ENCODE measurements at places on chromosomes 6 and 20.

DNA sequence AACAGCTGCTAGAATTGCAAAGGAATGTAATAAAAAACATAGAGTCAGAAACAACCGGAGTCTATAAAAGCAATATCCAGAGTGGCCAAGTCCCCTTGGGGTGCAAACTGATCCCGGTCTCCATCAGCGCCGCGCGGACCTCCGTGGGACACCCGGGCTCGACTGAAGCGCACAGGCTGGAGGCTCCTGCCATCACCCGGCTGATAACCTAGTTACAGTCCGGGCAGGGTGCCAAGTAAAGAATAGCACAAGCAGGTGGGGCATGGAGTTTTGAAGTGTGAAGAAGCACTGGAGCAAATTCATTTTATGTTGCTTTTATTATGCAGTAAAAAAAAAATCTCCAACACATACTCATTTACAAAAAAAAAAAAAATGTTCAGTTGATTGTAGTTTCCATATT is 205.1 kb upstream of the GMDS start:
- peak; percentile 38 for DNase-seq

DNA sequence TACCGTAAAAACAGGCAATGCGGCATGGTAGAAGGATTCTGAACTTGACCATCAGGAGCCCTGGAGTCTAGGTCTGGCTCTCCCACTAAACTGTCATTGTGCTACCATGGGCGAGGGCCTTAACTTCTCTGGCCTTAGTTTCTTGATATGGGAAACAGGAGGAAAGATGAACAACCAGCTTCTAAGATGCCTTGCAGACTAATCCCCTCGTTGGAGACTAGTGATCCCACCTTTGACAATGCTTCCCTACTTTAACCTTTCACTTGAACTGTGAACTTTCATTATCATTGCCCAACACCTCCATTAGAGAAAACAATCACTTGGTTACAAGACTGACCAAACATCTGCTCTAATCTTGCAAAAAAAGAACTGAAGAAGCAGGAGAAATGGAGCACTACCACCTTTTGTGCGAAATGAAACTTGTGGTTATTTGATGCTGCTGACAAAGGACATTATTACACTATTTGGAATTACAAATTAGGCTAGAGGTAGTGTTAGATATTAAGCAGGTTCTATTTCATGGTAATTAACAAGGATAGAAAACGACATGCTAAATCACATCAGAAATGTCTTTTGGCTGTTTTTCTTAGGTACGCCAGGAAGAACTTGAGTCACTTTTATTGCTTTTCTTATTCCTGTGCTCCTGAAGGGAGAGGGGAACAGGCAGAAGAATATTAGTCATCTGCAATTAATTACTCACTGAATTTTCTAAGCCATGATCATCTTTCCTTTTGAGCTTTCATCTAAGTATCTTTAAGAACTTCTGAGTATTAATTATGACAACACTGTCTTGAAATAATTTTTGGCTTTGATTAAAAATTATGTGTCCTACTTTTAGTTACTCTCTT is 39.1 kb upstream of the ARHGAP18 start:
- no peak for DNase-seq

- DNase-seq, result no peak
Measured at GRCh38 chr6:22956029-22956681, 386.8 kb downstream of the HDGFL1 start.

GRCh38 chr6:27642744-27643456 is 170.0 kb upstream of the ZNF184 start:
- no peak for DNase-seq

DNA sequence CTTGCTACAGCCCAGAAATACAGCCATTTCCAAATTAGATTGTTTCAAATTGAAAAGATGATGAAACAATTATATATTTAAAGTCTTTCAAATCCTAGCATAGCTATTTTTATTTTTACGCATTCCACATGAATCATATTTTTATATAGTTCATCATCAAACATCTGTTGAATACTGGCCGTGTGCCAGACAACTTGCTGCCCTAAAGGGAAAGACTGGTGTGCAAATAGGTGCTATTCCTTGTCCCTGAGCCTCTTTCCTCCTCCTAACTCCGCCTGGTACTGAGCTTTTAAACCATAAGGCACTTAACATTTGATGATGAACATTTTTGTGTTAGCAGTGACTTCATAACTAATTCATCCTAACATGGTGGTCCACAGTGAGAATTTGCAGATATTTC is 18.7 kb upstream of the PLCG1 start:
- DNase-seq, result no peak

- DNase-seq, result peak; percentile 94
Measured at GRCh38 chr6:39221779-39222641, 7.3 kb downstream of the KCNK5 start.

DNA sequence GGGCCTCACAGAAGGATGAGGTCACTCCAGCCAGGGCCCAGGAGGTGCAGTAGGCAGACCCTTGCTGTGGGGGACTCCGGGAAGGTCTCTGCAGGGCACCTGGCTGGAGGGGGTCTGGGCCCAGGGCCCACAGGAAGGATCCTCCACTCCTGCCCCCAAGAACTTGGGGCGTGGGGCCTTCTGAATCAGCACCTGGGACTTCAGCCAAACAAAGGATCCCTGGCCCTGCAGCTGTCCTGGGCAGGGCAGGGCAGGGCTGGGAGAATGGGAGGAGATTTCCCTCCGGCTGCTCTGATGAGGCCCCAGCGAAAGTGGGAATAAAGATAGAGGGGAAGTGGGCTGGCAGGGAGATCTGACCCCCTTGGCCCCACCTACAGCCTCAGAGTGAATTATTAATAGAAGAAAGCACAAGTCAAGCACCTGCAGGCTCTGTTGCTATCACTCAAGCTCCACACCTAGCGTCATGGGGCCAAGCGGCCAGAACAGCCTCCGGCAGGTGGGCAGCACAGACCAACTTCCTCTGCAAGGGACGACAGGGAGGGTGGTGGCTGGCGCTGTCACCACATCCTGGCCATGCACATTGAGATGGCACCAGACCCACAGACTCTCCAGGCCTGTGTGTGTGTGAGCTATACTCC is 61.6 kb upstream of the MRPS10 start:
- peak; percentile 65 for DNase-seq

DNA sequence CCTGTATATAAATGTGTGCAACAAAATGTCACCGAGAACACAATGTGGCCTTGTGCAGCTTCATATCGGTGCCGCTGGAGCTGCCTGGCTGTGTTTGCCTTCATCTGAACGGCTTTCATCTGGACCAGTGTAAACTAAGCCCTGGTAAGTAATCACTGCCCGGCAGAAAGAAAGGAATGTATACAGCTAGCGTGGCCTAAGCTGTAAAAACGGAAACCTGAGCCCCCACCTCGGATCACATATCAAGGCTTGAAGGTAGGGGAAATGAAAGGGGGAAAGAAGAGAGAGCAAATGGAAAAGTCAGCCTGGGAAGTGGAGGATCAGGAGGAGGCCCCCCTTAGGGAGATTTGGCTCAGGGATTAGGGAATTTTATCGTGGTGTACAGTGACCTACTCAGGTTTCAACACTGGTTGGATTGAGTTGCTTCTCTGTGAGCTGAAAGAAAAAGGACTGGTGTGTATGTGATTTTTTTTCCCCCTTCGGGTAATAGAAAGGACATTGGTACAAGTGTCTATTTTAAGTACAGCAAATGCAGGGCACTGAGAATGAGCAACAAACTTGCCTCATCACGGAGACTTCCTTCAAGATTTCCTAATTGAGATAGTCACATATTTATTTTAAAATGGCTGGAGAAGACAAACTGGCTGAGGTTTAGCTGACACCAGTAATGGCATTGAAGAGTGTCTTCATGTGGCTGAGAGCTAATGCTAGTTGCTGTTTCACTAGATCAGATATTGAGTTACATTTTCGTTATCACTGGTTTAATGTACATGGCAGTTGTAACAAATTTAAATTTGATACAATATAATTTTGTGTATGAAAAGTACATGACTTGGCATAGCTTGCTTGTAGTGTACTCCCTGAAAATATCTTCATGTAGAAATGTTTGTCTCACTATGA is 3.5 kb downstream of the SOBP start:
- no peak for DNase-seq

GRCh38 chr6:40532349-40533000 is 54.7 kb downstream of the LRFN2 start:
- no peak for DNase-seq

DNA sequence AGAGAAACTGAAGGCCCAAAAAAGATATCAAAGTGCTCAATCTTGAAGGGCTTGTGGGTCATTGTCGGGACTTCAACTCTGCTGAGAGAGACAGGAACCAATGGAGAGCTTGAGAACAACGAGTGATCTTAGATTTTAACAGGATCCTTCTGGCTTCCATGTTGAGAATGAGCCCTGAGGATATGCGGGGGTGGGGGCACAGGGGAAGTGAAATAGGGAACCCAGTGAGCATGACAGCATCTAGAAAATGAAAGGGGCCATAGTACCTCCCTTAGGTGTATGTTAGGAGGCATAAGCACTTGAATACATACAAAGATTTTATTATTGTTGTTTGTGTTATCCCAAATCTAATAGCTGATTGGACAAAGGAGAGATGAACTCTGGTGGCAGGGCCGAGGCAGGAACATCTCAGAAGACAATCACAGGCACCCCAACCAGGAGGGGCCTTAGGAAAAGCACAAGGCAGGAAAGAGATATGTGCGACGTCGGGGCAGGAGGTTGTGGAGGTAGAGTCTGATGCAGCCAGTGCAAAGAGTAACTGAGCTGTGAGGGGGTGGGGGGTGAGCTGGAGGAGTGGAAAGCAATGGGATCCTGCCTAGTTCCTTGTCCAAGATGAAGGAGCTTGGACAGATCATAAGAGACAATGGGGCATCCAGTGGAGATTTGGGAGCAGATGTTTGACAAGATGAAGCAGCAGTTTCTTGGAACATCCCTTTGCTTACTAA is 10.4 kb downstream of the TGM6 start:
- DNase-seq, result no peak

- DNase-seq, result peak; percentile 63
Measured at GRCh38 chr6:12602951-12603672, 113.5 kb upstream of the PHACTR1 start.

GRCh38 chr20:38344107-38344701 is 2.1 kb upstream of the LBP start:
- DNase-seq, result no peak

DNA sequence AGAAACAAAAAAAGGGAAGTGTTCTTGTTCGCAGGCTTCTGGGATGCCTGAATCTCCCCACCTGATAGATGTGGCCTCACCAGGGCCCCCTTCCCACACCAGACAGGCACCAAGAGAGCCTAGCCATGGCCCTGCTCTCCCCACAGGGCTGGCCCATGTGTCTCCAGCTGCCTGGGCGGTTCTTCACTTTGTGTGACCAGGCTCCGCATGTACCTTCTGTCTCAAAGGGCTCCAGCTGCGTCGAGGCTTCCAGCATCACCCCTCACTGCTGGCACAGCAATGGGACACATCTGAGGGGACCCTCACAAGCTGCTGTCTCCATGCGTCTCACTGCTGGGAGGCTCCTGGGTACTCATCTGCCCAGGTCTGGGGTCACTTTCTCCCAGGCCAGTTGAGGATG is 362.9 kb downstream of the ZFAND3 start:
- no peak for DNase-seq

GRCh38 chr6:105259913-105260889 is 80.4 kb upstream of the POPDC3 start:
- no peak for DNase-seq

GRCh38 chr6:43910638-43911353 is 140.8 kb downstream of the VEGFA start:
- DNase-seq, result no peak

GRCh38 chr6:149499066-149499465 is 14.3 kb upstream of the ZC3H12D start:
- no peak for DNase-seq

DNA sequence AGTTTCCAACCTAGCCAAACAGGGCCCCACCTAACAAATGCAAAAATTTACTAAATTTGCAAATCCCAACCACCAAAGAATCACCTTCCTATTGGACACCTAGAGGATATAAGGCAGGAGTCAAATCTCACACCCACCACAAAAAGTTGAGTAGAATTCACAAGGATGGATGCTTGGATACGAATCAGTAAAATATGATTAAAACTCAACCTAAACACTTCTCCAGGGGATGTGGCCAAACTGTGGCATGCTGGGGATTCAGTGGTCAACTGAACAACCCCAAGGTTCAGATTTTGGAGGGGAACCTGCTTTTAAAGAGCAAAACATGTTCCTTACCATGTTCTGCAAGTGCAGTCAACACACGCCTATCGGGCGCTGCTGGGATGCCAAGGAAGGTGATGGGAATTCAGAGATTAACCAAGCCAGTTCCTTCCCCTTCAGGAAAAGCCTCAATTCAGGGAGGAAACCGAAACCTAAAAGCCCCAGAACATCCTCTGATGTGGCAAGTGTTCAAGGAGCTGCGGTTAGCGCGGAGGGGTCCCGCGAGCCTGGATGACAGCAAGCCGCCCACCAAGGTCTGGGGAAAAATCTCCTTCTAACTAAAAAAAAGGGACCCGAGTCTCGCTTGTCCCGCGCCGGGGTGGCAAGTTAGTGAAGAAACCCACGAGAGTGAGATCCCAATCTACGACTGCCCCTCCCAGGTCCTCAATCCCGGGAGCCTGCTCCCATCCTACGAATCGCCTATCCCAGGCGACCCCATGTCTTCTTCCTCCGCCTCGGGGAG is 902 bp downstream of the SAMHD1 start:
- peak; percentile 25 for DNase-seq

GRCh38 chr6:143205991-143206390 is 145.3 kb downstream of the AIG1 start:
- no peak for DNase-seq

- no peak for DNase-seq
Measured at GRCh38 chr20:11195899-11196558, 522.2 kb upstream of the JAG1 start.

DNA sequence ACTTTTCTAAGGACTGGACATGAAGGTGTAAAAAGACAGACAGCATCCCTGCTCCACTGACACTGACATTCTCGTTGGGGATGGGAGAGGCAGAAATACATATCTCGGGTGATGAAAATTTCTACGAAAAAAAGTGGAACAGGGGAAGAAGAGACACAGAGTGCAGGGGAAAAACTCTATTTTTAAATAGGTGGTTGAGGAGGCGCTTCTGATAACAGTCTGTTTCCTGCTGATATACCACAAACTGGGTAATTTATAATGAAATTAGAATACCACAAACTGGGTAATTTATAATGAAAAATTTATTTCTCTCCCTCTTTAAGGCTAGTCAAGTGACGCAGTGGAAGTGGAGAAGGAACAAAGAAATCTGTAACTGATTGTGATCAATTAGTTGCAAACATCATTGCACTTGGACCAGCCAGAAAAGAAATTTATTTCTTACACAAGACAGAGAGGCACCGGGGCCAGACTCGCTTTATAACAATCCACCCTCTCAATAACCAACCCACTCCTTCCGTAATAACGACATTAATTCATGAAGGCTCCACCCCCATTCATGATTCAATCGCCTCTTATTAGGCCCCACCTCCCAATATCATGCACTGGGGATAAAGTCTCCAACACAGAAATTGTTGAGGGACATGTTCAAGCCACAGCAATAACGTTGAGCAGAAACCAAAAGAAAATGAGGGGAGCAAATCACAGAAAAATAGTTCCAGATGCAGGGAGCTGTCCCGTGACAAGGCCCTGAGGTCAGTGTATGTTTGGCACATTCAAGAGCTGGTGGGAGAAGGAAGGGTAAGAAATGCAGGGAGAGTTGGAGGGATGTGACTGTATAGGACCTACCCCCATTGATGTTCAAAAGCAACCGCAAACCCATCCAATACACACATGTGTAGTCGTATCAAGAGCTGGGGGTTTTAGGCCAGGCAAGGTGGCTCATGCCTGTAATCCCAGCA is 6.6 kb upstream of the SRSF6 start:
- peak; percentile 87 for DNase-seq

- DNase-seq, result no peak
Measured at GRCh38 chr20:39691151-39691862, 729.2 kb downstream of the DHX35 start.

Data from hematopoietic multipotent progenitor cell treated with erythropoietin and hydrocortisone succinate and interleukin-3 and kit ligand, for 4 days (in vitro differentiated cells).